NCI-H510A treated with DMSO at 0.1 percent for 48 hours (cell line): ENCODE measurements at places on chromosomes 6 and 20.

DNA sequence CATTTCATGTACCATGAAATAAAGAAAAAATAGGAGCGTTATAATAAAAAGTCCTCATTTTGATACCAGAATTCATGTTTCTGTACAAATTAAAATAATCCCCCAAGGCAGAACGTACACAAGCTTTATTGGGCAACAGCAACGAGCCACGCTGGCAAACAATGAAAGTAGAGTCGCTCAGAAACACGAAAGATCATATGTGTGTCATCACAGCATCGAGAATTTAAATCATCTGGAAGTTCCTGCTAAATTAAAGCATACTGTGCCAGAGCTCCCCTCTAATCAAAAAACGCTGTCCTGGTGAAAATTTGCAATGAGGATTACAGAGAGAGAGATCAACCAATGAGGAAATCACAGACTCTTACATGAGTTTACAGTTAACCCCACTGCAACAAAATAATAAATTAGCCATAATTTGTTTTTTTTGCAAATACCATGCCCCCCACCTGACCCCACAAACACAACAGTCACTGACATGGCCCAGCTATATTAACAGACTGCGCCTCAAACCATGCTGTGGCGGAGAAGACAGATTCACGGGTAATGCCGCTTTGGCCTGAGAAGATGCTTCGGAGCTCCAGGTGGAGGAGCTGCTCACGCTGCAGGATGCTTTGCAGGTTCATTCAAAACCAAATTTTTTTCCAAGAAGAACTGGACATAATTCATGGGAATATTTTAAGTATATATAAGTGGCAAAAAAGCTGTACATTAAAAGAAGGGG is 54.3 kb upstream of the NFATC2 start:
- no peak for DNase-seq

DNA sequence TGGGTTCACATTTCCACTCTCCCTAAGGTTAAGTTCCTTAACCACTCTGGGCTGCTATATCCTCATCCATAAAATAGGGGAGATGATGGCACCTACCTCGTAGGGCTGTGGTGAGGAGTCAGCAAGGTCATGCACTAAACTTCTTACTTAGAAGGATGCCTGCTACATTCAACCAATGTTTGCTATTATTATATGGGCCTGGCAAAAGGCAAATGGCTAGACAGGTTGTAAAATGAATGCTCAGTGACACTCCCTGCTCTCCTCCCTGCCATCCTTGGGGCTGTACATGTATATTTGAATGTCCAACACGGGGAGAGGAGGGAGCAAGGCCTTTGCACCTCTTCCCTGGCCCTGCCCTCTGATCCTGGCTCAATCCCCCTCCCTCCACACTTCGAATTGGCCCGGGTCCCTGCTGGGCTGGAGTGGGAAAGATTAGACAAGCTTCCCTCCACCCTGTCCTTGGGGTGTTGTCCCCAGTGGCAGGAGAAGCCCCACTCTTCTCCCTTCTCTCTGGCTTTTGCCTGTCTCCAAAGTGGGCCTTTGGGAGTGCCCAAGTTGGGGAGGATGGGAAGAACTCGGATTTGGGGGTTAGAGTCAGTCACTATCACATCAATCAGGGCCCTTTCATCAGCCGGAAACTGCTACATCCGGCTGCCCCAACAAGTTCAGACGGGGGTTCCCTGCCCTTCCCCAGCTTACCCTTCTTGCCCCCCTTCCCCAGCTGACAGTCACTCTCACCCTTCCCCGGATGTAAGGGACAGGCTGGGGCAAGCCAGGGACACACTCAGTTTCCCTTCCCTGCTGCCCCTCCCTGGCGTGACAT is 36.3 kb upstream of the VEGFA start:
- DNase-seq = no peak

- DNase-seq = no peak
Observed at GRCh38 chr6:26594730-26595632, 1.8 kb upstream of the ABT1 start.

DNA sequence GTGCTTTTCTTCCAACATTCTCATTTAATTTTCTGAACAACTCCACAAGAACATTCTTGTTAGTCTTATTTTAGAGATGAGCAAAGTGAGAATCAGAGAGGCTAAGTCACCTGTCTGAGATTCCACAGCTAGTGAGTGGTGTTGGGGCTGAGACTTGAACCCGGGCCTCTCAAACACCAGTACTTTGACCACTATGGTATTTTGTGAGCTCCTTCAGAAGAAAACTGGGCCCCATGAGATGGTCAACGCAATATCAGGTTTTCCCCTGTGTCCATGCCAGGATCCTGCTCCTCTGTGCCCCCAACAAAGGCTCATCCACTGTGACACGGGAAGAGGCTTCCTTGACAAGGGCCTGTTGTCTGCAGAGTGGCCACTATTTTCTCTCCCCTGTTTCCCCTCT is 51.9 kb downstream of the MAFB start:
- DNase-seq = no peak

GRCh38 chr6:82959385-82959941 is 106.2 kb downstream of the UBE3D start:
- no peak for DNase-seq

- DNase-seq = no peak
Observed at GRCh38 chr6:87656857-87657256, 45.2 kb downstream of the AKIRIN2 start.

DNA sequence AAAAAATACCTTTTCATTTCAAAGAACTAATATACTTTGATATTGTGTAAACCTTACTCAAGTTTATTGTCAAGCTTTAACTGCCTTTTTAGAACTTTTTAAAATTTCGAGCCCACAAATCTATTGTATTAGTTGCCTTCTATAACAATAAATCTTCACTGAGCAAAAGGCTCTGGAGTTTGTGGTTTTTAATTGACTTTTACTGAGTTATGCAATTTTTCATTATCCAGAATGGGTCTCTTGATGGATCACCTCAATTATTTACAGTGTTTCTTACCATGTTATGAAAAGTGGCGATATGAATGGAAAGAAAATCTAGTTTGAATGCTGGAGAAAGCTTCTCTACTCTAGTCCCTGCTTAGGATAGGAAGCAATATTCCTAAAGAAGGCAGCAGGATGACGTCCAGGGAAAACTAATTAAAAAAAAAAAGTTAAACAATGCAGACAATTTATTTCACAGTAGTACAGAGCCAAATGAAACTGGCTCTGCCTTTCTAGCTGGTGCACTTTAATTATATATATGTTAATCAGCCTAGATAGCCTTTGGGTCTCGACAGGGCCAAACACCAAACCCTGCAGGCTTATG is 5.0 kb downstream of the ID4 start:
- no peak for DNase-seq

- DNase-seq = no peak
Observed at GRCh38 chr20:56924292-56925081, 295.4 kb downstream of the TFAP2C start.

- DNase-seq = no peak
Observed at GRCh38 chr6:106421496-106421895, 61.0 kb downstream of the CRYBG1 start.

- no peak for DNase-seq
Observed at GRCh38 chr6:93139408-93140081, 279.8 kb downstream of the EPHA7 start.

GRCh38 chr20:53157443-53158408 is 185.6 kb downstream of the TSHZ2 start:
- peak; percentile 23 for DNase-seq

- no peak for DNase-seq
Observed at GRCh38 chr20:23270382-23270911, 80.1 kb upstream of the NXT1 start.

DNA sequence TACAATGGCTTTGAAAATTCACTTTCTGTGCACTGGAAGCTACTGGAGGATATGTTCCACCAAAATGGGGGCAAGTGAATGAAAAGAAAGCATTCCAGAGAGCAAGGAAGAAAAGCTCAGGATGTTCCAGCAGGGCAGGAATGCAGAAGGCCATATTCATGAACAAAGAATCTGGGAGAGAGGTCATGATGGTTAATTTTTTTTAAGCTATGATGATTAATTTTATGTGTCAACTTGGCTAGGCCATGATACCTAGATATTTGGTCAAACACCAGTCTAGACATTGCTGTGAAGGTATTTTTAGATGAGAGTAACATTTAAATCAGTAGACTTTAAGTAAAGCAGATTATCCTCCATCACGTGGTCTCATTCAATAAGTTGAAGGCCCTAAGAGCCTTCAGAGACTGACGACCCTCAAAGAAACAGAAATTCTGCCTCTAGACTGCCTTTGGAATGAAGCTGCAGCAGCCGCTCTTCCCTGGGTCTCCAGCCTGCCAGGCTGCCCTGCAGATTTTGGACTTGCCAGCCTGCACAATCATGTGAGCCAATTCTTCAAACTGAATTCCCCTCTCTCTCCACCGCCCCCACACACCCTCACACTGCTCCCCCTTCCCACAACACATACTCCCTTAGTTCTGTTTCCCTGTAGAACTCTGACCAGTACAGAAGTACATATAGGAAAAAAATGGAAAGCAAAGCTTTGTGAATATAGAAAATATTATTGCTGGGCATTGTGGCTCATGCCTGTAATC is 20.1 kb upstream of the GCM1 start:
- DNase-seq = no peak

GRCh38 chr6:132592855-132593254 is 3.3 kb upstream of the TAAR5 start:
- DNase-seq = no peak

- no peak for DNase-seq
Observed at GRCh38 chr6:63525186-63525878, 46.9 kb upstream of the LOC128125822 start.

GRCh38 chr20:54173653-54174456 is at the start of gene CYP24A1:
Gene CYP24A1, minus strand, starts transcription at chr20:54173986. Its CDS starts 407 bp downstream, at chr20:54173579.
- DNase-seq = no peak

- DNase-seq = no peak
Observed at GRCh38 chr20:18718129-18718528, 95.5 kb upstream of the SCP2D1 start.

DNA sequence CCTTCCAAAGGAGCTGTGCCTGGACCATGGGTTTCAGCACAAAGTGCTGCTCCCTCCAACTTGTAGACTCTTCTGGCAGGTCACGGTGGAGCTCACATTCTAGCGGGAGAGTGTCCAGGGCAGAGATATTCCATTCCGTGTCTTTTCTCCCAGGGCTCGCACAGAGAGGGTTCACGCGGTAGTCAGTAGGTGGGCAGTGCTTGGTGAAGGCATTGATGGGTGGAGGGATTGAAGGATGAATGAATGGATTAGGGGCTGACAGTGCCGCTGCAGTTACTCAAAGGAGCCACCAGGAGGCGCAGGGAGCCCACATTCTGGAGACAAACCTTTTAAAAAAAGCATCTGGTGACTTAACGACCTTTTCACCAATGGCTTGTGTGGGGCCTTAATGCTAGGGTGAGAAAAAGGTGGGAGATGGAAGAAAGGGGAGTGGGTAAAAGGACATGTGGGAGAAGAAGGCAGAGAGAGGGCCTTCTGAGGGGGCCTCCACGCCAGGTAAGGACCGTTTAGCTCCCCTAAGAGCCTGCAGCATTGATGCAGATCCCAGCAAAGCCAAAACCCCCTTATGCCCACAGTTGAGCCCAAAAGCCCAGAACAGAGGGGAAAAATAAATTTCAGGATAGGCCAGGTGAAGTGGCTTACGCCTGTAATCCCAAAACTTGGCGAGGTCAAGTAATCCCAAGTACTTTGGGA is 17.5 kb upstream of the FAM110A start:
- DNase-seq = peak; percentile 75

DNA sequence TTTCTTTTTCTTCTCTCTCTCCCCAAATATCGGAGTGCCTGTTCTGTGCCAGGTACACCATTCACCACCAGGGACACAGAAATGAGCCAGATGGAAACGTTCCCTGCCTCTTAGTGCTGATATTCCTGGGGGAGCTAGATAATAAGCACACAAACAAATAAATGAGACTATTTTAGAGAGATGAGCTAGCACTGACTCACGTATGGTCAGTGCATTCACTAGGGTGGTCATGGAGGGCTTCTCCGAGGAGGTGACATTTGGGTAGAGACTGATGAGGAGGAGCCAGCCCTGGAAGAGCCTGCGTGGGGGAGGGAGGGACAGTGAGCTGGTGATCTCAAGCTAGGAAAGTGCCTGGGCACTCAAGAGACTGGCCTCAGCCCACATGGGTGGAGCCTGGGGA is 252.3 kb upstream of the KCNG1 start:
- DNase-seq = no peak

GRCh38 chr6:144935181-144935580 is 650.0 kb downstream of the UTRN start:
- no peak for DNase-seq

- no peak for DNase-seq
Observed at GRCh38 chr20:25018841-25019240, 26.3 kb upstream of the APMAP start.

DNA sequence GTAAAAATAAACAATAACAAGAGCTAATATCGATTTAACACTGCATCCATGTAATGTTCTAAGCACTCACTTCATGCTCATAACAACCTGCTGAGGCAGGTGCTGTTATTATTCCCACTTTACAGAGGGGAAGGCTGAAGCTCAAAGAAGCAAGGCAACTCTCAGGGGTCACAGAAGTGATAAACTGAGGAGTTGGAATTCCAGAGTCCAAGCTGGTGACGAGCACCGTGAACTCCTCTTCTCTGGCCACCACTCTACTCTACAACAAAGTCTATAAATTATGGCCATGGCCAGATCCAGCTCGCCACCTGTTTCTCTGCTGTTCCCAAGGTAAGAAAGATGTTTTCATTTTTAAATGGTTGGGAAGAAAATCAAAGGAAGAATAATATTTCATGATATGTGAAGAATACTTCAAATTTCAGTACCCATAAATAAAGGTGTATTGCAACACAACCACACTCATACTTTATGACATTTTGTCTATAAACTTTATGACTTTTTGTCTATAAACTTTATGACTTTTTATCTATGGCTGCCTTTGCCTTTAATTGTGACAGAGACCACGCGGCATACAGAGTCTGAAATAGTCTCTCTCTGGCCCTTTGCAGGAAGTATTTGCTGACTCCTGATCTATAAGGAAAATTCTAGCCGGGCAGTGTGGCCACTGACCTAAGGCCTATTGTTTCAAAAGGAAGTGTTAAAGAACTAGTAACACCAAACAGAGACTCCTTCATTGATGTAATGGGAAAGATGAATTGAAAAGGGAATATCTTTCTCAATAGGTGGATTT is 113.2 kb upstream of the KCNG1 start:
- no peak for DNase-seq

DNA sequence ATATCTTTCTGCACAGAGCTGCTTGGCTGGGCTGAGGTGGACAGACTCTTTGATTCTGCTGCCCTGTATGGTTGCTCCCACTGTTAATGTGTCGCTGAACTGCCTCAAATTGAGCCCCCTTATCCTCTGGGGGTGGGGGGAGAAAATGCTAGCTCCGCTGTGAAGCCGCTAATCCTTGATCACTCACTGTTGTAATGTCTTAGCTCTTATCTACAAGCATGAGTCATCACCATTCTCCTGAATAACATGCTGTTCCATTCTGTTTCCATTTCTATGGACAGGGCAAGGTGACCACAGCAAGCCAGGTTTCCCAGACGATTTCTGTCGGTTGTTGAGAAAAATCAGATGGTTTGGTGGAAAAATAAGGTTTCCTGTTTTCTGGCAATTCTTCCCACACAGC is 218.4 kb upstream of the GGTLC1 start:
- DNase-seq = no peak

GRCh38 chr6:34982424-34982852 is 93.4 kb downstream of the ANKS1A start:
- no peak for DNase-seq
